GM10248 (cell line): ENCODE measurements at places on chromosomes 7 and 10.
A peak's percentile ranks its signal among the peaks of the same experiment; 100 is the strongest.

DNA sequence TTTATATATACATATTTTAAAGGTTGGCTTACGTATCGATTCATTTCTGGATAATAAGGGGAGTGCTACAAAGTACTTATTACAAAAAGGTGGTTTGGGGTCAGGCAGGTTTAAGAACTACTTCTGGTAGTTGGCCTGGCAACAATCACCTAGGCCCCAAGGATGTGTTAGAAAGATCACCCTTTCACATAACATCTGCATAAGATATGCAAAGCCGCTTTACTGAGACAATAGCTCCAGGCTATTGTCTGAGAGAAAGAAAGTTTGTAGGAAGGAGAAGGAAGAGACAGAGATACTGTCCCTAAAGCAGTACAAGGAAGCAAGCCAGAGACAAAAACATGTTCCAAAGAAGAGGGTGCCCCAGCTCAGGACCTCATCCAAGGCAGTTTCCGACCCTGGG, 6.2 kb downstream of the PAXIP1 start:
- no peak for DNase-seq

DNA sequence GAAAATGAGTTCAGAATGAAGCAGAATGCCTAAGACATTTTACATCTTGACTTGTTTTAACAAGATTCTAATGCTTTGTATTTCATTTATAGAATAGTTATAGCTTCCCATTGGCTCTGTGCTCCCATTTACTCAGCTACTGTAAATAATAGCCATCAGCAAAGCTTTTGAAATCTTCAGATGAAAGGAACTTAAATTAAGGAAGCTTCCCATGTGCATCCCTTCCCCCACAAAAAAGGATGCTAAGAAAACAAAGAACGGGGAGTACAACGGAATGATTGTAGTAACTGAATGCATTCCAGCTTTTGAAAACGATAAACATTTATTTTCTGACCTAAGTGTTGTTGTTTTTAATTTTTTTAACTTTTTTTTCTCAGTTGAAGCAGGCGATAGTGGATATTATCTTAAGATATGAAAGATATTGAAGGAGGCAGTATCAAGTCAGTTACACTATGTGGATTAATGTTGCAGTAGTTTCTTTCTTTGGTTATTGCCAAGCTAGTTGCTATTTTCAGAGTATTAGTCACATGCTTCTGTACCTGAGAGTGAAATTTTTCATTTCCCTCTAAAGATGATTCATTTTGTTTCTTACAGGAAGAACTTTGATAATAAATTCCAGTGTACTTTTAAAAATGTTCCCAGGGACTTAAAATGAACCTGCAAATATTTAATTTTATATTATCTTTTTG, 129.2 kb downstream of the KCND2 start:
- DNase-seq: no peak

DNA sequence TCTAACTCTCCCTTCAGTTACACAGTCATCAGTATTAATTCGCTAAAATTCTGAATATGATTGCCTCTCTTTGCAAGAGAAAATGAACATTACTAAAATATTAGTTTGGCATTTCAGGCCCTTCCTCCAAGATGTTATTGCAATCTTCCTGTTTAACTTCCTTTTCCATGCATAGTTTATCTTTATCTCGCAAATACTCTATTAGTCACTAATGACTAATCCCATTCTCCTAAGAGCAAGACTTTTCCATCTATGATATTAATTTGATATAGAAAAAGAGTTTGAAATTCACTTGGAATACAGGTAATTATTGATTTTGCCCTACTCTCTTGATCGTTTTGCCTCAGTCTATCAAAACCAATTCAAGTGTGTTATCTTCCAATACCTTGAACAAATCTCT, 41.8 kb upstream of the SEMA3A start:
- no peak for DNase-seq

GRCh38 chr7:150903606-150904005, 51.3 kb downstream of the AOC1 start:
- DNase-seq: peak; percentile 6

DNA sequence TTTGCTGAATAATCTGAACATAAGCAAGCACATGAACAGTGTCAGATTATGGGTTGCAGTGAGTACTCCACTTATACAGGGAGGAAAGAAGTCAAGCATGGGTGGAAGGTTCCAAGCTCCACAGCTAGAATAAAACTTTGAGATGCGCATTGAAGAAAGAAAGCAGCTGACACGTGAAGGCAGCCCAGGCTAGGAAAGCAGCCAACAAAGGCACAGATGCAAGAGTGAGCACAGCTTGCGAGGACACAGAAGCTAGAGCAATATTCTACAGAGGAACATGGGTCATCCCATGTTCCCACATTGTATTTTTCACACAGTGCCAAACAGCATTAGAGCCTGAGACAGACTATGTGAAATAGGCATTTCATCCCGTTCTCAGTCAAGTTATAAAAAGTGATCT, 194.6 kb upstream of the TBX20 start:
- DNase-seq: no peak

GRCh38 chr7:151416112-151416940, 6.5 kb upstream of the WDR86 start:
- DNase-seq: no peak

- DNase-seq: no peak
Observed at GRCh38 chr7:151311294-151311864, 30.2 kb upstream of the NUB1 start.

DNA sequence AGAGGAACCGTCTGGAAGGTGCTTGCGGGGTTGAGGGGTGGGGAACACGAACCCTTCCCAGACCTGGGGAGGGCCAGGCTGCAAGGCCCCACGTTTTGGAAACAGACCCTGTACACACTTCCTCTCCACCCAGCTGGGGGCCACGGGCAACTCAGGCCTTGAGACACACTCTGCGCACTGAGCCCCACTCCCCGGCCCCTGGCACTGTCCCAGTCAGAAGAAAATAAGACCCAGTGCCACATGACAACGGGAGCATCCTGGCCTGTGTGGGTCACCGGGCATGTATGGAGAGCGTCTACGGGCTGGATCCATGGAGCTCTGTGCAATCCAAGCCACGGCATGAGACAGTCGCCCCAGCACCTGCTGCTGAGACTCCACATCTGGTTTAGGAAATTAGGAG, 63.7 kb downstream of the CARD11 start:
- no peak for DNase-seq

GRCh38 chr7:120334475-120334874, 61.5 kb downstream of the KCND2 start:
- DNase-seq: no peak

DNA sequence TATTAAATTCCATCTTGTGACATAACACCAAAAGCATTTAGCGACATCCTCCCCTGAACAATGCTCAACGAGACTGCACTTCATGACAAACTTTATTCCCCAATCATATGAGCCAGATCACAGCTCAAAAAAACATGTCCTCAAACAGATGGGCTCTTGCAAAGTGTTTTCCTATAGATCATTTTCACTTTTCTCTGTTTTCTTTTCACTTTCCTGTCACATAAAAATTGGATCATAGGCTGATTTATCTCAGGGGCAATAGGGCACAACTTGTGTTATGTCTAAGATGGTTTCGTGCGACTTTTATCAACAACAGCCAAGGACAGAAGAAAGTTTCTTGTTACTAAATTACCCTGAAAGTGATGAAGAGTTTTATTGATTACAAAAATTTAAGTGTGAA, 206.1 kb downstream of the WDR11 start:
- no peak for DNase-seq
